Activated T-helper 2 cell treated with anti-CD3 and anti-CD28 coated beads, Interferon-gamma antibody, Interleukin-2, Interleukin-4, amounts not matched to agents 10 μg/mL and 5 μg/mL and 100 μg/mL, durations not matched to agents 14 hours and 24 hours and 36 hours (primary cell): ENCODE measurements at places on chromosomes 7 and 10. TPM values are rescaled to one million over a fixed set of nuclear protein-coding genes. Genes with fewer than 3 reads are reported as not detected.

The TMEM236 gene
- total RNA-seq: 0.07 TPM in 1 of 2 replicates, not detected in the other

DNA sequence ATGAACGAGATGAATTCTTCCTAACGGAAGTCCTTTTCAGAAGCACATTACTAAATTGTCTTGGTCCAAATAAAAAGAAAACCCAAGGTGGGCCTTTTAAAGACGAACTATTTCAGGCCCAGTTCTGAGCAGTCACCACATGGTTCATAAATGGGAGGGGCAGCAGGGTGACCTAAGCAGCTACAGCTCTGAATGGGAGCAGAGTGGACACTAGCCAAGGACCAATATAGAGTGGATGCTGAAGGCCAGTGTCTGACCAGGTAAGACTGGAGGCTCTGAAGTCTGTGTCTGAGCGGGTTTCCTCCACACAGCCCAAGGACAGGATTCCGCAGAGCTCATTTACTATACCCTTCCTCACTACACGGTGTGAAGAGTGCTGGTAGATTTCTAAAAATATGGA lies 159.1 kb downstream of the TMEM26 start:
- DNase-seq: no peak

DNA sequence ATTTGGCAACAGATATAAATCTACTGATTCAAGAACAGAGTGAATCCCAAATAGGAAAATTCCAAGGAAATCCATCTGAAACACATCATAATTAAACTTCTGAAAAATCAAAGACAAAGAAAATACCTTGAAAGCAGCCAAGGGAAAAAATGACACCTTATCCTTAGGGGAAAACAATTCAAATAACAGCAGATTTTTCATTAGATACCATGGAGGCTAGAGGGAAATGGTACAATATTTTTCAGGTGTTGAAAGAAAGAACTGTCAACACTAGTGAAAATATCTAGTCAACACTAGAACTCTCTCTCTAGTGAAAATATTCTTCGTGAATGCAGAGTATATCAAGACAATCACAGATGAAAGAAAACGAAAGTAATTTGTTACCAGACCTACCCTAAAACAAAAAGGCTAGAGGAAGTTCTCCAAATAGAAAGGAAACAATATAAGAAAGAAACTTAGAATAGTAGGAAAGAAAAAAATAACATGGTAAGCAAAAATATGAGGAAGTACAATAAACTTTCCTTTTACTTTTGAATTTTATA lies 5.7 kb upstream of the FAM241B start:
- no peak for DNase-seq

The KLLN gene
- 0.55 and 0.64 TPM in 2 replicates for total RNA-seq

The SMKR1 gene
- 4.7 and 6.8 TPM in 2 replicates for total RNA-seq

DNA sequence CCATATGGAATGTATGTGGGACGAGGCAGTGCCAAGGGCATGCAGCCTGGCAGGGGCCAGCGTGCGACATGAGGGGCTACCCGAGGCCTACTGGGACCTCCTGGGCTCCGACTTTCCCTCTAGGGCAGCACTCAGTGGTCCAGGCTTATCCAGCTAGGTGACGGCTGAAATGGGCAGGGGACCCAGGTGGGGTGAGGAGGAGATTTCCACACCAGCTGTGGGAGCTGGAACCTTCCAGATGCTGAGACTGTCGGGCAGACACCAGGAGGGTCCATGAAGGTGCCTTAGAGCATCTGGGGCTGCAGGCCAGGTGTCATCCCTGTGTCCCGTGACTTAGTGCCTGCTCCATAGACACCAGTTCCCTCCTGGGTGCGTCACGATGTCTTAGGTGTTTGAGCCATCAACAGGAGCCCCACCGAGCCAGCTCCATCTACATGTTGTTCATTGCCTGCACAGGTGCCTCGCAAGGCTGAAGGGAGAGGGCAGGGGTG lies 13.4 kb downstream of the ZNF316 start:
- DNase-seq: no peak

The SLC18A2 gene
- total RNA-seq: not detected in 2 replicates

DNA sequence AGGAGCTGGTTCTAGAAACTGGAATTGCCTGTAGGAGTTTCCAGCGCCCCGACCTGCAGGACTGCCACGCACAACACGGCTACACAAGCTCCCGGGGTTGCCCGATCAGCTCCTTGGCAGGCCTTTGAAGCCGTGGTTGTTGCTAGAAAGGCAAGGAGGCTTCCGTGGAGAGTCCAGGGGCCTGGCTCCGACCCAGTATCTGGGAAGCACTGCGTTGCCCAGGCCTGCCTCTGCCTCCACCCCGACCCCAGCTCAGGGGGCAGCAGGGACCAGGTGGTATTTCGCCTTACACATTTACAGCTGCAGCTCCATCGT lies 54.4 kb downstream of the PROSER2 start:
- DNase-seq: no peak

GRCh38 chr10:5813091-5813340 lies 218 bp downstream of the GDI2 start:
- no peak for DNase-seq

- no peak for DNase-seq
Observed at GRCh38 chr7:157297185-157297584, 39.6 kb upstream of the DNAJB6 start.

DNA sequence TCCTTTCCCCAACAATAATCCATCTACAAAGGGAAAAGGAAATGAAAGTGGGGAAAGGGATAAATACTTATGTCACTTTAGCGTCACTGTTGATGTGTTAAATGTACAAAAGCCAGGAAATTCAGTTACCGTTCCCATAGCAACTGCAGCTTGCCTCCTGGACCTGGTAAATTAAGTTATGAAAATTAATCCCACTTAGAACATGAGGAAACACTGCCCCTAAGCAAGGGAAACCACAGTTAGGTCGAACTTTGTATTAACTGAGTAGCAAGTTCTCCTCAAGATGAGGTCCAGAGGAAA lies 338.2 kb upstream of the AOAH start:
- DNase-seq: no peak

DNA sequence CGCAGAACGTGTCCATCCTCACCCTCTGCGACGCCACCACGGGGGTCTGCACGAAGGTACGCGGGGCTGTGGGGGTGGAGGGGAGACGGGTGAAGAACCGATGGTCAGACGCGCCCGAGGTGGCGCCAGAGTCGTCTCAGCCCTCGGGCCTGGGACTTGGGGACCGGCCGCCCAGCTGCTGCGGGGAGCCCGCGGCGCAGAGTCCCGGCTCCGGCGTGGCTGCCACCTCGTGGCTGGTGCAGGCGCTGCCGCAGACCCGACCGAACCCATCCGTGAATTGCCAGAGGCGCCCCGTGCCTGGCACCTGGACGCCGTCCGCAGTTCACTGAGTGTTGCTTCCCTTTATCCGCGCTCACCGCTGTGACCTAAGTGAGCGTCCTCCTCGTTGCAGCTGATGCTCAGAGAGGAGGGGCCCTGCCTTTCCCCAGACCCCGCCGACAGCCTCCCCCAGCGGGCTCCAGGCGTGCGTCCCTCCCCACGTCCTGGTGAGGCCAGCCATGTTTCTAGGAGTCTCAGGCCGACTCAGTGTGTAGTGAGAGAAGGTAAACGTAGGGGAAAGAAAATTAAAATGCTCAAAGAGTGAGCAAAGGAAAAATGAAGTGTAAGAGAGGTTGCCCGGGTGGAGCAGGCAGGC lies 208.7 kb downstream of the PAXIP1 start:
- no peak for DNase-seq

GRCh38 chr7:96120445-96121225 lies 201.3 kb downstream of the SLC25A13 start:
- no peak for DNase-seq

DNA sequence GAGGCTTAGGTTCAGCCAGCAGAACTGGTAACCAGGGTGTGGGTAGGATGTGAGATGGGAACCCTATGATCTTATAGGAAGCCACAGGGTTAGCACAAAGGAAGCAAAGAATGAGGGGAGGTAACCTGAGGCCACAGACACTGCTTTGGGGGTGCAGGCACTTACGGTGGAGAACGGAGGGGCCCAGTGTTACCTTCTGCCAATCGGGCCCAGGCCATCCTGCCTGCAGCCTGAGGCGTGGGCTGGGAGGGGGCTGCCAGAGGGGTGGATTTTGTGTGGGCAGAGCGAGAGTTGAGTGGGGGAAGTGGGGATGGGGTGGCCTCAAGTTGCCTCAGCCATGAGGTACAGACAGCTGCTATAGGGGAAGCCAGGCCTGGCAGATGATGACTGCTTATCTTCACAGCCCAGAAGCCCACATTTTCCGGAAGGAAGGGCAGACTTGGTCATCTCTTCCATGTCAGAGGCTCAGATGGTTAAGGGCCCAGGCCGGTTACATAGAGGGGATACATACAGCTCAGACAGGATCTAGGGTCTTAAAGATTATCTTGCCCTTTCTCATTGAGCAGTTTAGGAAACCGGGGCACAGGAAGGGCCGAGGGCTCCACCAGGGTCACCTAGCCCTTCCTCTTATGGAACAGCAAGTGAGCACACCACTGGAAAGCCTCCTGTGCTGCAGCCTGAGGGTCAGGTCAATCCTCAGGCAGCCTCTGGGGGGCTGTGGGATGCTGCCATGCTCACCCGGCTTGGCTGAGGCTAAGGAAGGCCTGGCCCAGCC lies 24.4 kb upstream of the VSIR start:
- DNase-seq: no peak

- no peak for DNase-seq
Observed at GRCh38 chr7:37410305-37411229, 38.1 kb downstream of the ELMO1 start.

GRCh38 chr7:15306296-15306695 lies 255.5 kb downstream of the AGMO start:
- DNase-seq: no peak
